GM12891 (cell line): ENCODE measurements at places on chromosomes 16 and 17.

- no peak for DNase-seq
Observed at GRCh38 chr16:48499923-48500381, 110.0 kb downstream of the N4BP1 start.

- no peak for DNase-seq
Observed at GRCh38 chr17:36127911-36128310, 24.3 kb downstream of the CCL4 start.

DNA sequence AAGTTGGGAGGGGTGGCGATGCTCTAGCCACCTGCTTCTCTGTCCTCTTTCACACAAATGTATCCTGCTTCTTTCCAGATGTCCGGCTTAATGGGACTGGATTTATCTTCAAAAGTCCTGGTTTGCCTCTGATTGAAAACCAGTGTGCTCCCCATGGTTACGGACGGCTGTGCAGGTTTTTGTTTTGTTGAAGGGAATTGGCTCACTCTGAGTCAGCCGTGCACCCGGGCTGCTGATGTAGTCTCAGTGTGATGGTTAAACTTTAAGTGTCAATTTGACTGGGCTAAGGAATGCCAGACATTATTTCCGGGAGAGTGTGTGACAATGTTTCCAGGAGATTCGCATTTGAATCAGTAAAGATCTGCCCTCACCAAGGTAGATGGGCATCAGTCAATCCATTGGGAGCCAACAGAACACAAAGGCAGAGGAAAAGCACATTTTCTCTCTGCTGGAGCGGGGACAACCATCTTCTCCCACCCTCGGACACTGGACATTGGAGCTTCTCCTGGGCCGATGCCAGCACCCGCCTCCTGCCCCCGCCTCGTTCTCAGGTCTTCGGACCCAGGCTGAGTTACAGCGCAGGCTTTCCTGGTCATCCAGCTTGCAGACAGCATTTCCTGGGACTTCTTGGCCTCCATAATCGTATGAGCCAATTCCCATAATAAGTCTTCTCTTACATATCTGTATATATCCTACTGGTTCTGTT is 126.9 kb upstream of the TNRC6C start:
- DNase-seq, result no peak

- DNase-seq, result peak; percentile 60
Observed at GRCh38 chr16:89122322-89122851, 28.7 kb downstream of the ACSF3 start.

- no peak for DNase-seq
Observed at GRCh38 chr17:47643116-47643515, 6.6 kb upstream of the KPNB1 start.

- no peak for DNase-seq
Observed at GRCh38 chr16:84544031-84544773, 39.7 kb upstream of the MEAK7 start.

- no peak for DNase-seq
Observed at GRCh38 chr17:12390631-12391030, 275.1 kb upstream of the MYOCD start.

DNA sequence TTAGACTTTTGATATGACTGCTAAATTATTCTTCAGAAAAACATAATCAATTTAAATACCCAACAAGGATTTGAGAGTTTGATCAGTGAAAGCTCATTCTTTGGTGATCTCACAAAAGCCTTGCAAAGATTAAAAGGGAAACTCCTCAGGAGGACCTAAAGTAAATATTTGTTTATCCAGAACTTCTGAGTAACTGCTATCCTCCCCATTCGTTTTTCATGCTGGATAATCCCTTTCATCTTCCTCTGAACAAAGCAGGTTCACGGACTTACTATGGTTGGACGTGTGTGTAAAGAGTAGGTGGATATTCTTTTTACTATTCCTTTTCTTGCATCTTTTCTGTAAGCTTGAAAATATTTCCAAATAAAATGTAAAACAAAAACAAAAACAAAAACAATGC is 124.7 kb downstream of the CPPED1 start:
- no peak for DNase-seq

DNA sequence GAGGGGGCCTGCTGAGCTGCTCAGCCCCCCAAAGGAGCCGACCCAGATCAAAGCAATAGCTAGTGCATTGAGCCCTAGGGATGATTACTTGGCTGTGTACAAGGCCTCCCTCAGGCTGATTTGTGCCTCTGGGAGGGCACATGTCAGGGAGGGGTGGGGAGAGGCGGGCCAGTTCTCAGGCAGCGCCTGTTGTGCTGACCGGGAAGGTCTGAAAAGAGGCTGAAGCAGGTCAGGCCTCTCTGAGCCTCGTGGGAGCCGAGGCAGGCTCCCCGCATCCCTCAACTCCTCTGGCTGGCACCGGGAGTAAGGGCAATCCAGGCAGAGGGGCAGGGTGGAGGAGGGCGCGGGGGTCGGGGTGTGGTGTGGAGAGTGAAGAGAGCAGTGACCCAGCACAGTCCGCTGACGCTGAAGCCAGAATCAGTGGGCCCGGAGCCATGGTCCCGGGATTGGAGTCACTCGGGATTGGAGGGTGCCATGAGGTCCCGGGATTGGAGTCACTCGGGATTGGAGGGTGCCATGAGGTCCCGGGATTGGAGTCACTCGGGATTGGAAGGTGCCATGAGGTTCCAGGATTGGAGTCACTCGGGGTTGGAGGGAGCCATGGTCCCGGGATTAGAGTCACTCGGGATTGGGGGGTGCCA is 3.0 kb downstream of the DCXR start:
- no peak for DNase-seq

DNA sequence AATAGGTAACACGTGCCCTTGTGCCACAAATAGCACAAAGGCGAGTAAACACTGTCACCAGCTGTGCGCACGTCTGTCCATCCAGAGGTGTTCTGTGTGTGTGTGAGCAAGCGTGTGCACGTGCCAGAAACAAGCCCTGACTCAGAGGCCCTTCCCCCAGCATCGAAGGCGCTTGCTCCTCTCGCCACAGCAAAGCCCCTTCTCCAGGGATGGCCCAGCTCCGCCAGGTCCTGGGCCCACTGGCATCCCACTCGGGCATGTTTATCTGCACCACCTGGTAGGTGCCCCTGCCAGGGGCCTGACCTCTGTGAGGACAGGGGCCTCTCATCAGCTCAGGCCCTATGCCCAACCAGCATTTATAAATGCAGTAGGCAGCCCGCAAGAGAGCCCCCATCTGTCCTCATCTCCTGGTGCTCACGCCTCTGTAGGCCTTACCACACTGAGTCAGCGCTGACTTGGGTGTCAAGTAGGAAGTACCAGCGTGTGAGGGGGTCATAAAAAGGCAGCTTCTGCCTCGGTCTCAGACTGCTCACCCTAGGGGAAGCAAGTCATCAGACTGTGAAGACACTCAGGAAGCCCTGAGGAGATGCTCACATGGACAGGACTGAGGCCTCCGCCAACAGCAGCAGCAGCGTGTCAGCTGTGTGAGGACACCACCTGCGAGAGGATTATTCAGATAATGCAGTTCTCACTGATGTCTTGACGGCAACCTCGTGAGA is 10.8 kb downstream of the TMEM235 start:
- DNase-seq, result no peak

DNA sequence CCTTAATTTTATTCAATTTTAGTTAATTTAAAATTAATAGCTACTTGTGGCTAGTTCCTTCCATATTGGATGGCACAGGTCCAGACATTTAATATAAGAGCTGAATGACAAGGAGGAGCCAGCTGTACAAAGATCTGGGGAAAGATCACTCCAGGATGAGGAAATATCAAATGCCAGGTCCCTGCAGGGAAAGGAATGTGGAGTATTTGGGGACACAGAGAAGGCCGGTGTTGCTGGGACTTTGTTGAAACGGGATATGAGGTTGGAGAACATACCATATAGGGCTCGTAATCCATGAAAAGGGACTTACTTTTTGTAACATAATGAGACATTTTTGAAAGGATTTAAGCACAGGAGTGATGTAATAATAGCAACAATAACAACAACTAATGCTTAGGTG is 426.8 kb downstream of the HS3ST4 start:
- DNase-seq, result no peak

- peak; percentile 3 for DNase-seq
Observed at GRCh38 chr17:71472809-71473789, 647.7 kb upstream of the SOX9 start.

- no peak for DNase-seq
Observed at GRCh38 chr17:43736389-43736788, 22.2 kb downstream of the SOST start.

DNA sequence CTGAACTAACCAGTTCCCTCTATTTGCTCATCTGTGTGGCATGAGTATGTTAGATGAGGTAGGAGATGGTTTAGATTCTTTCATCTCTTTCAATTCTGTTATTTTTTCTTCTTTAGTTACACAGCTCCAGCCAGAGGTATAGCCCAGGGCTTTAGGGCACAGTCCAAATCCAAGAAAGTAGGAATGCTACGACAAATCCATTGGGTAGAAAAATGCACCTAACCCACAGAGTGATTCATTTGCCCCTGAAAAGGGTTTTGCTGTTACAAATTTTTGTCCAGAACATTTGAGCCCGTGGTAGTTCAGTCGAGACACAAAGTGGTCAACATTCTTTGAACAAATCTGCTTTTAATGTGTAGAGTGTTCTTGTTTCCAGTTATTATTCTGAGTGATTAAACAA is 250.7 kb downstream of the HS3ST3A1 start:
- DNase-seq, result no peak

GRCh38 chr16:3472878-3473595 is 22.3 kb downstream of the C16orf90 start:
- DNase-seq, result no peak

DNA sequence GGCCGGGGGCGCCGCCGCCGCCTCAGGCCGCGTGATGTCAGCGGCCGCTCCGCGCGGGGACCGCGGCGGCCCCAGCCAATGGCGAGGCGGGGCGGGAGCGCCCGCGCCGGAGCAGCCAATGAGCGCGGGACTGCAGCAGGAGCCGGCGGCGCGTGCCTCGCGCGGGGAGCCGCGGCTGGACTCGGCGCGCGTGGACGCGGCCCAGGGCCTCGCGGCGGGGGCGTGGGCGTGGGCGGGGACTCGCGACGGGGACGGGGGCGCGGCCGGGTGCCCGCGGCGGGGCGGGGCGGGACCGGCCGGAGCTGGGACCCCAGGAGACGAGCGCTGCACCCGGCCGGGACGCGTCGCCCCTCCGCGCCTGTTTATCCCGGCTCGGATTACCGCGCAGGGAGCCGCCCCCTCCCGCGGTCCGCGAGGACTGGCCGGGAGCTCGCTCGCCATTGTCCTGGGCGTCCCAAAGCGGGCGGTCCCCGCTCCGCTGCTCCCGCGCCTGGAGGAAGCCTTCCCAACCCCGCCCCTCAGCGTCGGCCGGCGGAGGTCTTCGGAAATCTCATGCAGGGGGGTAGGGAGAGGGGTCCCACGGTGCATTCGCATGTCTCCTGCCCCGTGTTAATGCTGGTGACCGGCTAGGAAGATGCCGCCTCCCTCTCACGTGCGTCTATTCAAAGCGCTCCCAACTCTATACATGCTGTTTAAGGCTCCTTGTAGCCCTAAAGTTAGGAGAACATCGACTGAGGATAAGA is at the start of gene RNF157:
RNF157 (minus strand) TSS at position 33 of the 743 bp plus-strand sequence. CDS start 253 bp downstream, outside the sequence.
- peak; percentile 74 for DNase-seq

GRCh38 chr17:57138030-57138911 is 53.2 kb downstream of the AKAP1 start:
- no peak for DNase-seq

- no peak for DNase-seq
Observed at GRCh38 chr16:55037046-55037445, 106.4 kb downstream of the IRX5 start.

- DNase-seq, result no peak
Observed at GRCh38 chr17:50240851-50241250, 33.4 kb upstream of the TMEM92 start.

DNA sequence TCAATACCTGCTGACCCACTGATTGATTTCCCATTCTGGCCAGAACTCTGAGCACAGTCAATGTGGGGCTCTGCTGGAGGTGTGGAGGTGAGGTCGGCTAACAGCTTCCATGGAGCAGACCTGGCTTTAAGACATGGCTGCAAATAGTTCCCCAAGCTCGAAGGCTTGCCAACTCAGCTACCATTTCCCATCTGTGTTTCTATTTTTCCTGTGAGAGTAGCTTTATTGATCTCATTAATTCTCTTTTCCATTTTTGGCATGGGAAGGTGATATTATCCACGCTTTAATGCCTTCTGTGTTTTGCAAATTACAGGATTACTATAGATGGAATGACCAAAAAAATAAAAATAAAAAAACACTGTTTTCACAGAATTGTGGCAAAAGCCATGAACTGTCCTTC is 151.6 kb upstream of the XYLT1 start:
- DNase-seq, result no peak

DNA sequence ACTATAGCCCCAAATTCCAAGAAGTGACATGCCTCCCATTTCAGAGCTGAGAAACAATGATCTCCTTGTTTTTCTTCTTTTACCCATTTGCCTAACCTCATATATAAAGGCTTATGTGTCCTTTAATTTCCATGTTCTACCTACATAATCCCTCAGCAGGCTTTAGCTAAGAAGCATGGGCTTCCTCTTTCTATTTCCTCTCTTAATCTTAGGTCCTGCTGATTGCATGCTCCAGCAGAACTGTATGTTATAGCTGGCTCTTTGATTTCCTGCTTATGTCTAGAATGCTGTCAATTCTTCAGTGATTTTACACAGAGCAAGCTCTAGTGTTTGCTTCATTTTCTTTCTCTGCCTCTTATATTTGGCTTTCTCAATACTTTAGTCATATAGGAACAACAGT is 151.7 kb upstream of the COX10 start:
- no peak for DNase-seq

- DNase-seq, result no peak
Observed at GRCh38 chr17:83183951-83184506, 104.6 kb downstream of the METRNL start.

DNA sequence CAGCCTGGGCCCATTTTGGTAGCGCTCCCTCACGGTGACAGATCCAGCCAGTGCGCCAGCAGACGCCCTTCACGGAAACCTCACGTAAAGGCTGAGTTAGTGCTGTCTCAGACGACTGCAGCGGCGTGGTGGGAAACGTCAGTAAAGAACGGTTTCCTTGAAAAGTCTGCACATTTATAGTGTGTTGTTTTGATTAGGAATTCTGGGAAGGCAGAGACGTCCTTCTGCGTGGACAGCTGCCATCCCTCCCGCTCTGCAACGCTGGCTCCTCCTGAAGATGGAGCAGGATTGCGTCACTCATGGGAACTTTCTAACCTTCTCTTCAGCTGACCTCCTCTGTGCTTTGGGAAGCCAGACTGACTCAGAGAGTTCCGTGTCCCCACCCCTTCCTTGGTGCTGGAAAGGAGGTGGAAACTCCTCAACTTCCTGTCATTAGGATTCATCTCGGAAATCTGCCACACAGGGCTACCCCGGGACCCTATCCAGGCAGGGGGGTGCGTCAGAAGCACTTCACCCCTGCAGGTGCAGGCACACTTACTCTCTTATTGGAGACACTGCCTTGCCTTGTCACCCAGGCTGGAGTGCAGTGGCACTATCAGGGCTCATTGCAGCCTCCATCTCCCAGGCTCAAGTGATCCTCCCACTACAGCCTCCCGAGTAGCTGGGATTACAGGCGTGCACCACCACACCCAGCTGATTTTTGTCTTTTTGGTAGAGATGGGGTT is 24.3 kb upstream of the CRISPLD2 start:
- DNase-seq, result no peak
